ENCODE measurements at places on chromosomes 1 and 21. TPM values are rescaled to one million over a fixed set of nuclear protein-coding genes. Genes with fewer than 3 reads are reported as not detected.
A peak's percentile ranks its signal among the peaks of the same experiment; 100 is the strongest.

- no peak for DNase-seq
These were observed 56.4 kb downstream of the SASS6 start for GRCh38 chr1:100076319-100076718.

- DNase-seq: no peak
These were observed 471.1 kb upstream of the VAMP3 start for GRCh38 chr1:7299994-7300393.

- DNase-seq: no peak
These were observed 22.8 kb downstream of the RNF223 start for GRCh38 chr1:1051127-1051810.

DNA sequence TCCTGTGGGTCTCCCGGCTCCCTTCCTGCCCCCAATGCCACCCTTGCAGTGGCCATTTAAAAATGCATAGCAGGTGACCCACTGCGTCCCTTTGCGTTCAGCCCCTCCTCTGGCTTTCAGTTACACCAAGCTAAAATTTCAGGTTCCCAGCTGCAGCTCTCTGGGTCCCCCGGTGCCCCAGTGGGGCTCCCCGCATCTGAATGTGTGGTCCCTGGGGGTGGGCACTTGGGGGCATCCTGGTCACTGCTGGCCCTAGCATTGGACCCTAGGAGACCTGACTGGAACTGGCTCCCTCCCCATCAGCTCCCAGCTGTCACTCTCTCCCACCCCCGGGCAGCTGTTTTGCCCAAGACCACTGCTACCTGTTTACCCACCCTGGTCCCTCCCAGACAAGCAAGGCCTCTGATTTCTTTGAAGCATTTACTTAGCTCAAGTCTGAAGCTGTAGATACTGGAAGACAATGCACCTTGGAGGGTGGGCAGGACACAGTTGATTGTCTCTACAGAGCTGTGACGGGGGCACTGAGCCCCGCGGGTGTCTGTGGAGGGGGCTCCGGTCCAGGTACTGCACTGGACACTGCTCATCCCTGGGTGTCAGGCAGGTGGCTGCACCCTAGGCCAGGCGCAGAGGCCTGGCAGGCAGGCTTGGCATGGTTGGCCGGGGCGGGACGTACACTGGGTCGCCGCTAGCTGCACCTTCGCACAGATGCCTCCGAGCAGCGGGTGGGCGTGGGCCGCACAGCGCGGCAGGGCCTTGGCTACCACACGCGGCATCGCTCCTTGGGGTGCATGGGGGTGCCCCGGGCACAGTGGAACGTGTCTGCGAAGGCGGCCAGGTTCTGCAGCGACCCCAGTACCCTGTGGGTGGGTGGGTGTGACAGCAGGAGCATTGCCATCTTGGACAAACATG is 3.9 kb downstream of the PRXL2B start:
- peak; percentile 62 for DNase-seq

- DNase-seq: peak; percentile 5
These were observed 37.0 kb downstream of the ARHGEF10L start for GRCh38 chr1:17576519-17576853.

DNA sequence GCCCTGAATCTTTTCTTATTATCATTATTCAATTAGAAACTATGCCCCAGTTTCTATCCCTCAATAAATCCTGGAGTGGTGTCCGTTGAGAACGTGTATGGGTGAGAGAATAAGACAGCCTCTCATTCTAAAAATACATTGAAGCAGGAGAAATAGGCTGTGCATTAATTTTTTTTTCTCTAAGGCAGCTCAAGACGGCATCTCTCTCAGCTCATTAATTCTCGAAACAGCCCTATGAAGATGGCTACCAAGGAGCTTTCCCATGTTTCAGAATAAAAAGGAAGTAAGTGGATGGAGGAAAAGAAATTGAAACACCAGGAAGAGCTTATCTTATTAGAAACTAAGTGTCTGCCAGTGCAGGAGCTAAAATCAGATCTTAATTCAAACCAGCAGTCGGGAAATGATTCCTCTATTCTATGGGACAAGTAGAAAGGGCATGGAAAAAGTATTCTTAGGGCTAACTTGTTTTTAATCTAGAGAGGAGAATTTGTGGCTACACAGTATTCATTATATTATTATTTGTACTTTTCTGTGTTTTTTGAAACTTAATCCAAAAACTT is 347.1 kb upstream of the PLD5 start:
- DNase-seq: no peak

Gene LCE6A
- not detected for total RNA-seq

Gene NBPF6
- not detected for total RNA-seq
